ENCODE measurements at places on chromosomes 5 and 9. TPM values are rescaled to one million over a fixed set of nuclear protein-coding genes. Genes with fewer than 3 reads are reported as not detected.

The GDF9 gene
- total RNA-seq: 1.1 TPM

The NRARP gene
- 0.29 TPM for total RNA-seq

The ACSL6 gene
- total RNA-seq: 51.7 TPM

The OR4F3 gene
- total RNA-seq: not detected

The DAPK1 gene
- total RNA-seq: 2.2 TPM

The CCL19 gene
- not detected for total RNA-seq

The C9orf153 gene
- total RNA-seq: 0.87 TPM

Measured in CD4-positive, alpha-beta memory T cell (primary cell).